Fibroblast of lung (primary cell): ENCODE measurements at places on chromosomes 16 and 17. TPM values are rescaled to one million over a fixed set of nuclear protein-coding genes. Genes with fewer than 3 reads are reported as not detected.
A peak's percentile ranks its signal among the peaks of the same experiment; 100 is the strongest.

GRCh38 chr17:34620458-34620857, 41.1 kb downstream of the TMEM132E start:
- no peaks in the 10 kb centered on the region for H3K36me3 ChIP-seq
- H3K27ac ChIP-seq: no peak overlapping the region
- no peak for DNase-seq
- no peaks in the 10 kb centered on the region for H3K4me1 ChIP-seq
- no peaks in the 10 kb centered on the region for H3K27me3 ChIP-seq

DNA sequence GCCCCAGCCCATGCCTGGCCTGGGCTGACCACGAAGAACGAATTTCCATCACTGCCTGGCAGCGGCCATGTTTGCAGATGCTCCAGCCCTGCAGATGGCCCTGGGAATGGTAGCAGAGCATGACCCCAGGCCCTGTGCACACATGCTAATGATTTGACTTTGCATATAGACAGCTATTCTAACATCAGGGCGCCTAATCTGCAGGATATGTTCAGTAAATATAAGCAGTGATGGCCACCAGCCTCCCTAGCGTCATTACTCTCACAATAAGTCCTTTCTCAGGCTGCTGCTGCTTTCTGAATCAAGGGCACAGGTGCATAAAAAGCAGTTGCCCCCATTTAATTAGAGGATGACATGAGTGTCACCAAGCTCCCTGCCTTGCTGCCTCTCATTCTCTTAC, 24.2 kb downstream of the DNAH9 start:
- H3K4me1 ChIP-seq: no peaks in the 10 kb centered on the region
- no peak overlapping the region for H3K27ac ChIP-seq
- H3K4me3 ChIP-seq: no peak overlapping the region

DNA sequence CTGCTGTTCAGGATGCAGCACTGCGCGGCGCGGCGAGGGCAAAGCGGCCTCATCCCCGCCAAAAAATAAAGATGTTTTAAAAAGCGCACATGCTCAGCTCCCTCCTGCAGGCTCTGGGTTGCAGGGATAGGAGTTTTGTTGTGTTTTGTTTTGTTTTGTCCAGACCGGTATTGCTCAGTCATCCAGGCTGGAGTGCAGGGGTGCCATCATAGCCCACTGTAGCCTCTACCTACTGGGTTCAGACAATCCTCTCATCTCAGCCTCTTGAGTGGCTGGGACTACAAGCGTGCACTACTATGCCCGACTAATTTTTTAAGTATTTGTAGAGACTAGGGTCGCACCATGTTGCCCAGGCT, 636 bp downstream of the WWOX start:
- H3K36me3 ChIP-seq: no peaks in the 10 kb centered on the region
- H3K4me3 ChIP-seq: peak overlapping the region; percentile 99
- H3K4me1 ChIP-seq: no peaks in the 10 kb centered on the region
- no peak for DNase-seq

- peaks cover 23% of the 10 kb centered on the region for H3K27me3 ChIP-seq
- no peak within 1 kb of the TSS for H3K27ac ChIP-seq
- H3K4me1 ChIP-seq: no peaks in the 10 kb centered on the region
- no peaks in the 10 kb centered on the region for H3K36me3 ChIP-seq
- DNase-seq: peak; percentile 17
Measured at GRCh38 chr16:56589141-56590039, at the start of gene MT3. Gene MT3, plus strand, starts transcription at chr16:56589528. Its CDS starts 63 bp downstream, at chr16:56589591.

GRCh38 chr16:30186444-30186781, 3.0 kb downstream of the CORO1A start:
- H3K27me3 ChIP-seq: no peaks in the 10 kb centered on the region
- H3K36me3 ChIP-seq: peaks cover 3% of the 10 kb centered on the region
- H3K4me3 ChIP-seq: no peak overlapping the region
- DNase-seq: no peak
- no peak overlapping the region for H3K27ac ChIP-seq
- no peaks in the 10 kb centered on the region for H3K4me1 ChIP-seq

DNA sequence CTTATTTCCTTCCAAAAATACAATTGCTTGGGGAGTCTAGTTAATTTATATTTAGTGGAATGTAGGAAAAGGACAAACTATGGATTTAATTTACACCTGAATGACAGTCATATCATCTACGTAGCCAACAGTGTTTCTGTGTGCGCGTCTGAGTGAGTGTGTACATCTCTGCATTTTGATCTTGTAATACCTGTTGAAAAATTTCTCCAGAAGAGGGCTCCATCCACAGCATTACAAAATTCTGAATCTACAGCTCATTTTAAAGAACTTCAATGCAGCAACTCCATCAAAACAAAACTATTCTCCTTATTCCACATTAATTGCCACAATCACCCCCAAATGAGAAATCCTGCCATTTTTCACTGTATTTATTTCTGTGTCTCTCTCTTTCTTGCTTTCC, 3.9 kb downstream of the CDH13 start:
- H3K4me3 ChIP-seq: no peak overlapping the region
- H3K27ac ChIP-seq: peak overlapping the region; percentile 30
- H3K27me3 ChIP-seq: no peaks in the 10 kb centered on the region
- no peak for DNase-seq

GRCh38 chr16:47374629-47375028, 86.2 kb downstream of the ITFG1 start:
- H3K36me3 ChIP-seq: no peaks in the 10 kb centered on the region
- H3K27me3 ChIP-seq: no peaks in the 10 kb centered on the region
- peaks cover 2% of the 10 kb centered on the region for H3K4me1 ChIP-seq
- no peak overlapping the region for H3K4me3 ChIP-seq
- H3K27ac ChIP-seq: no peak overlapping the region

DNA sequence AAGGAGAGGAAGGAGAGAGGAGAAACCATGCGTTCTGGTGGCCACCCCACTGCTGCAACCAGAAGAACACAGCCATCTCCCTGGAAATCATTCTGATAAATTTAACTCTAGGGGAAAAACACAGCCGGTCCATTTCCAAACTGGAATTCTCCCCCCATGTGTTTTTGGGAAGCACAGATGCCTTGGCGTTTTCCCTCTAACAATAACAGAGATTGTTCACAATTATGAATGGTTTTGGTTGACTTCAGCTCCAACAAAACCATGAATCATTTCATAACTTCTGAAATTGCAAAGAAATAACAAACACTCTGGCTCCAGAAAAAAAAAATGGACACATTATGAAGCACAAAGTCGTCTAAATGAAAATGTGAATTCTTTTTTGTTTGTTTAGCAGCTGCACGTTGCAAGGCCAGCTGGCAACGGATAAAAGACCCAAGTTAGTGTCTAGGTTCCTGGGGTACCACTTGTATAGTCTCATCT, 46.2 kb downstream of the GNAO1 start:
- no peaks in the 10 kb centered on the region for H3K36me3 ChIP-seq
- no peak overlapping the region for H3K4me3 ChIP-seq
- no peak overlapping the region for H3K27ac ChIP-seq
- peak; percentile 3 for DNase-seq
- no peaks in the 10 kb centered on the region for H3K4me1 ChIP-seq
- no peaks in the 10 kb centered on the region for H3K27me3 ChIP-seq

GRCh38 chr16:53433509-53433908, 762 bp upstream of the RBL2 start:
- H3K4me1 ChIP-seq: peaks cover 3% of the 10 kb centered on the region
- no peak for DNase-seq
- H3K36me3 ChIP-seq: no peaks in the 10 kb centered on the region
- no peak overlapping the region for H3K4me3 ChIP-seq

DNA sequence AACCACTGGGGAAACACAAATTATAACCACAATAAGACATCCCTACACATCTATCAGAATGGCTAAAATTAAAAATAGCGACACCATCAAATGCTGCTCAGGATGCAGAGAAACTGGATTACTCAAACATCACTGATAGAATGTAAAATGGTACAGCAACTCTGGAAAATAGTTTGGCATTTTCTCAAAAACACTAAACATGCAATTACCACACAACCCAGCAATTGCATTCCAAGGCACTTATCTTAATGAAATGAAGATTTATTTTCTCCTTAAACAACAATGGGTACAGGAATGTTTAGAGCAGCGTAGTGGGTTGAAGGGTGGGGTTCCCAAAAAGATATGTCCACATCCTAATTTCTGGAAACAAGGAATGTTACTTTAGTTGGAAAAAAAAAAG, 309.0 kb upstream of the PMFBP1 start:
- no peak overlapping the region for H3K27ac ChIP-seq
- DNase-seq: peak; percentile 70
- H3K36me3 ChIP-seq: no peaks in the 10 kb centered on the region
- H3K4me1 ChIP-seq: no peaks in the 10 kb centered on the region

- no peaks in the 10 kb centered on the region for H3K36me3 ChIP-seq
- no peak overlapping the region for H3K4me3 ChIP-seq
- DNase-seq: no peak
- H3K27ac ChIP-seq: no peak overlapping the region
- H3K4me1 ChIP-seq: no peaks in the 10 kb centered on the region
- H3K27me3 ChIP-seq: peaks cover 2% of the 10 kb centered on the region
Measured at GRCh38 chr17:5759501-5759925, 175.2 kb upstream of the NLRP1 start.

DNA sequence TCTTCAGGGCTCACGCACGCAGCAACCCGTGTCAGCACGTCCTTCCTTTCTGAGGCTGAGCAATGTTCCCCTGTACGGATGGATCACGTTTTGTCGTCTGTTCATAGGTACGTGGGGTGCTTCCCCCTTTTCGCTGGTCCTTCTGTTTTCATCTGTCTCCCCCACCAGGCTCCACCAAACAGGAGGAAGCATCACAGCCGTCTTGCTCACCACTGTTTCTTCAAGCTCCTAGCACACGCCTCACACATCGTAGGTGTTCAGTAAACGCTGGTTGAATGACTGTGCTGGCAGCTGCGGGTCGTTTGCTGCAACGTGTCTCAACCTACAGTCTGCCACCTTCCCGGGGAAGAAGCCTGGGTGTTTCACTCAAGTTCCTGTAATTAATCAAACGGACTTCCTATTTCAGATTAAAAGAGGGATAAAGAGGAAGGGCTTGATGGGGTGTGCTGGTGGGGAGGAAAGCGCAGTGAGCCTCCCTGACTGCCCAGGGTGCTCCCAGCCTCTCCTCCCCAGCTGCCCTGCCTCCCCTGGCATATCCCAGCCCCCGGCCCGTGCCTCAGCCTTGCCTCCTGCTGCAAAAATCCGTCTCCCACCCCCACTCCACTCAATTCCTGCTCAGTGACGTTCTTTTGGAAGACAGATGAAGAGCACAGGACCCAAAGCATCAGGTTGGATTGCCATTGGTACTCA, 76.7 kb upstream of the DOC2B start:
- H3K4me3 ChIP-seq: no peak overlapping the region
- H3K27ac ChIP-seq: no peak overlapping the region
- H3K36me3 ChIP-seq: no peaks in the 10 kb centered on the region

DNA sequence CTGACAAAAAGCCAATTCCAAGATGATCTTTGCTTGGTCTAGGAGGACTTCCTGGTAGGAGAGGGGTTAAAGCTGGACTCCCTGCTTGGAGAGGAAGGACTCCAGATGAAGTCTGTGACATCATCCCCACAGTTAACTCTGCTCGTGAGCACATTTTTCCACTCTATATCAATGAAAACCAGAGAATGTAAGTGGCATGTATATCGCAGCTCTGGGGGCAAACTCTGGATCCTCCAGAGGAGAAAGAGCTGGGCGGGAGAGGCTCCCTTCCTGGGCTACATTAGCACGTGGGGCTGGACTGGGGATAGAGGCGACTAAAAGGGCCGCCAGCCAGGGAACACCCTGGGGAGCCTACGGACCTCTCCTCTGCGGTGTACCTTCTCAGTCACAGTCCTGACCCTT, 34.1 kb downstream of the HIC1 start:
- H3K27ac ChIP-seq: peak overlapping the region; percentile 90
- H3K4me3 ChIP-seq: peak overlapping the region; percentile 21
- no peaks in the 10 kb centered on the region for H3K27me3 ChIP-seq
- H3K4me1 ChIP-seq: peaks cover 59% of the 10 kb centered on the region
- peaks cover 3% of the 10 kb centered on the region for H3K36me3 ChIP-seq

GRCh38 chr16:82183004-82183397, 13.0 kb upstream of the MPHOSPH6 start:
- no peaks in the 10 kb centered on the region for H3K27me3 ChIP-seq
- no peak overlapping the region for H3K27ac ChIP-seq
- H3K4me3 ChIP-seq: no peak overlapping the region
- no peaks in the 10 kb centered on the region for H3K36me3 ChIP-seq
- DNase-seq: no peak

- DNase-seq: no peak
- H3K4me3 ChIP-seq: no peak overlapping the region
- H3K36me3 ChIP-seq: no peaks in the 10 kb centered on the region
- no peaks in the 10 kb centered on the region for H3K27me3 ChIP-seq
- H3K27ac ChIP-seq: no peak overlapping the region
Measured at GRCh38 chr16:52016387-52016786, 530.6 kb downstream of the TOX3 start.

DNA sequence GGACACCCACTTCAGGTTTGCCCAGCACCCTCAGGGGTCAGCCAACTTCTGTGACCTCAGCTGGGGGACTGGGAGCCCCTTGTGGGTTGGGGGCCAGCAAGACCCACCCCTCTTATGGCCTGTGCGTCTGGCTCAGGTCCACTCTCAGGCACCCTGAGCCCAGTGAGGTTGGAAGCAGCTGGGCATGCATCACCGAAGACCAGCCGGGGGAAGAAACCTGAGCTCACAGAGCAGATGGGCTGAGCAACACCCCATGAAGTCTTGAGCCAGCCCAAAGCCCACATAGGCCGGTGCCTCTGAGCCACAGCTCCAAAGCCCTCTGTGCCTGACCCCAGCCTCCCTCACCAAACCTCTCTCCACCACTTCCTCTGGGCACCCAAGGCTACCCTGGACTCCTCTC, 166.7 kb downstream of the RBFOX3 start:
- H3K27ac ChIP-seq: no peak overlapping the region
- H3K27me3 ChIP-seq: no peaks in the 10 kb centered on the region
- H3K4me3 ChIP-seq: no peak overlapping the region
- H3K4me1 ChIP-seq: no peaks in the 10 kb centered on the region

- no peak overlapping the region for H3K4me3 ChIP-seq
- no peak overlapping the region for H3K27ac ChIP-seq
- H3K36me3 ChIP-seq: no peaks in the 10 kb centered on the region
- DNase-seq: no peak
- H3K4me1 ChIP-seq: peaks cover 13% of the 10 kb centered on the region
Measured at GRCh38 chr17:34301986-34302385, 16.4 kb downstream of the CCL11 start.

- peak; percentile 55 for DNase-seq
- peak overlapping the region; percentile 36 for H3K27ac ChIP-seq
- no peak overlapping the region for H3K4me3 ChIP-seq
- H3K36me3 ChIP-seq: no peaks in the 10 kb centered on the region
- peaks cover 8% of the 10 kb centered on the region for H3K4me1 ChIP-seq
Measured at GRCh38 chr16:67555795-67556212, 6.5 kb upstream of the CTCF start.

GRCh38 chr17:7856011-7856810, 1.1 kb downstream of the NAA38 start:
- H3K4me1 ChIP-seq: peaks cover 21% of the 10 kb centered on the region
- H3K4me3 ChIP-seq: peak overlapping the region; percentile 91
- DNase-seq: peak; percentile 40
- H3K36me3 ChIP-seq: peaks cover 27% of the 10 kb centered on the region
- peak overlapping the region; percentile 92 for H3K27ac ChIP-seq

- no peak overlapping the region for H3K27ac ChIP-seq
- no peak overlapping the region for H3K4me3 ChIP-seq
- H3K27me3 ChIP-seq: peaks cover 4% of the 10 kb centered on the region
- no peaks in the 10 kb centered on the region for H3K36me3 ChIP-seq
- H3K4me1 ChIP-seq: peaks cover 7% of the 10 kb centered on the region
Measured at GRCh38 chr16:17476414-17477259, 5.9 kb upstream of the XYLT1 start.

ACSM5 gene
- total RNA-seq: not detected in 2 replicates

LRRC36 gene
- total RNA-seq: 0.51 and 0.66 TPM in 2 replicates

PIK3R6 gene
- not detected in 2 replicates for total RNA-seq

ITGB4 gene
- total RNA-seq: 0.17 and 0.26 TPM in 2 replicates

TMC8 gene
- total RNA-seq: not detected in 2 replicates

GID4 gene
- total RNA-seq: 7.2 and 10.2 TPM in 2 replicates

KCNG4 gene
- total RNA-seq: not detected in 2 replicates
